ENCODE measurements at places on chromosomes 6 and 20.

GRCh38 chr20:48735112-48735511 lies 92.7 kb downstream of the PREX1 start:
- DNase-seq = no peak

DNA sequence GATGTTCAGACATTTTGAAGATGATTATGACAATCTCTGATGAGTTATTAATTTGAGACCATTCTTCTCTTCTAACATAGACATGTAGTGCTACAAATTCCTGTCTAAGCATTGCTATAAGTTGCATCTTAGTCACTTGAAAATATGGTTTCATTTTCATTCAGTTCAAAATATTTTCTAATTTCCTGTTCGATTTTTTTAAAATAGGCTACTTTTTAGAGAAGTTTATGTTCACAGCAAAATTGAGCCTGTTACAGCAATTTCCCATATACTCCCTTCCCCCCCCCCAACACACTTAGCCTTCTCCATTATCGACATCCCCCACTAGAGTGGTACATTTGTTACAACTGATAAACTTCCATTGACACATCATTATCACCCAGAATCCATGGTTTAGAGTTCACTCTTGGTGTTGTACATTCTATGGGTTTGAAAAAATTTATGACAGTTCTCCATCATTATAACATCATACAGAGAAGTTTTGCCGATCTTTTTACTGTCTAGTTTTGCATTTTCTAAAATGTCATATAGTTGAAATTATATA lies 31.2 kb downstream of the PLAGL1 start:
- DNase-seq = no peak

DNA sequence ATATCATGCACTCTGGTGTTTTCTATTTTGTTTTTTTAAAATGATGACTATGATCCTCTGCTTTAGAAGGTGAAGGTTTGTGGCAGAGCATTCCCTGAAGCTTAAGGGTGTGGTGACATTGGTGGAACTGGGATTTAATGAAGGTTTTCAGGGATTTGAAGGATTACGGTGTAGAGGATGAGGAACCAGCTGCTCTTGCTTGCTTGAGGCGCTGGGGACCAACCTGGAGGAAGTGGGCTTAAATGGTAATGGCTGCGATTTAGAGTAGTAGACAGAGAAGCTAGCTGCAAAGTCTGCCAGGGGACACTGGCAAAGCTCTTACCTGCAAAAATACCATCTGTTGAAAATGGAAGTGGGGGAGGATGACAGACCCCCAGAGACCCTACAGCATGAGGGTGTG lies 241.8 kb downstream of the CLIC5 start:
- DNase-seq = no peak

GRCh38 chr6:134674562-134674961 lies 275.3 kb downstream of the ALDH8A1 start:
- no peak for DNase-seq

DNA sequence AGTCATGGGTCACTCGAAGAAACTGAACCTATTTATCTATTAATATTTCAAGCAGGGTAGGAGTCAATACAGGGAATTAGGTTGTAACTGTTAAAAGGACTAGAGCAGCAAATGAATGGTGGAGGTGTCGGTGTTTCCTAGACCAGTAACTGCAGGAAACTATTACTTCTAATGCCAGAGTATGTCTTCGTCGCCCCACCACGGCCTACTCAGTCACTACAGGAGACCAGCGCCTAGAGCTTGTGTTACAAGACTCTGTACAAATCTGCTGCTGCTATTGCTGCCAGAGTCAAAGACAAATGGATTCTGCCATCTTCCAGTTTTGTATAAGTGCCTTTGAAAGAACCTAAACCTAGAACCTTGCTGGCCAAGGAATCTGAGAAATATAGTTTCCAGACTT lies 343.9 kb downstream of the SOX4 start:
- DNase-seq = no peak

DNA sequence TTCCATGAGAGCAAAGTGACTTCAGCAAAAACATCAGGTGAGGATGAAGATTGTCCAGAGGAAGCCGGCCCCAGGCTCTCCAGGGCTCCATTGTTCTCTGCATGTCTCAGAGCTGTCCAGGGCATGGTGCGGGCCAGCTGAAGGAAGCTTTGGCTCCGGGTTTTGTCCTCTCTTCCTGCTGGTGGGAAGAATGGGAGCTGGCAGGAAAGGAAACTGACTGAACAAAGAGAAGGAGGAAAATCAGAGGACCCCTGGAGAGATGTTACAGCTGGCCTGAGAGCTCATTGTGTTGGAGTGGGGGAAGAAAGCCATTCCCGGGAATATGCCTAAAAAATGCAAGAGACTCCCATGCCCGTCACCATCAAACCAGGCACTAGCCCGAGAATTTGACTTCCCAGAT lies 27.1 kb downstream of the PRND start:
- DNase-seq = no peak

DNA sequence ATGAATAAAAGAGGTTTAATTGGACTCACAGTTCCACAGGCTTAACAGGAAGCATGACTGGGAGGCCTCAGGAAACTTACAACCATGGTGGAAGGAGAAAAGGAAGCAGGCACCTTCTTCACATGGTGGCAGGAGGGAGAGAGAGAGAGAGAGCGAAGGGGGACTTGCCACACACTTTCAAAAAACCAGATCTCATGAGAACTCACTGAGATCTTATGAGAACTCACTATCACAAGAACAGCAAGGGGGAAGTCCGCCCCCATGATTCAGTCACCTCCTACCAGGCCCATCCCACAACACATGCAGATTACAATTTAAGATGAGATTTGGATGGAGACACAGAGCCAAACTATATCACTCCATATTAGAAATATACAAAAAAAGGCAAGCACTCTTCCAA lies 6.1 kb upstream of the SIRPD start:
- no peak for DNase-seq

GRCh38 chr6:97029552-97029951 lies 105.0 kb downstream of the KLHL32 start:
- no peak for DNase-seq

DNA sequence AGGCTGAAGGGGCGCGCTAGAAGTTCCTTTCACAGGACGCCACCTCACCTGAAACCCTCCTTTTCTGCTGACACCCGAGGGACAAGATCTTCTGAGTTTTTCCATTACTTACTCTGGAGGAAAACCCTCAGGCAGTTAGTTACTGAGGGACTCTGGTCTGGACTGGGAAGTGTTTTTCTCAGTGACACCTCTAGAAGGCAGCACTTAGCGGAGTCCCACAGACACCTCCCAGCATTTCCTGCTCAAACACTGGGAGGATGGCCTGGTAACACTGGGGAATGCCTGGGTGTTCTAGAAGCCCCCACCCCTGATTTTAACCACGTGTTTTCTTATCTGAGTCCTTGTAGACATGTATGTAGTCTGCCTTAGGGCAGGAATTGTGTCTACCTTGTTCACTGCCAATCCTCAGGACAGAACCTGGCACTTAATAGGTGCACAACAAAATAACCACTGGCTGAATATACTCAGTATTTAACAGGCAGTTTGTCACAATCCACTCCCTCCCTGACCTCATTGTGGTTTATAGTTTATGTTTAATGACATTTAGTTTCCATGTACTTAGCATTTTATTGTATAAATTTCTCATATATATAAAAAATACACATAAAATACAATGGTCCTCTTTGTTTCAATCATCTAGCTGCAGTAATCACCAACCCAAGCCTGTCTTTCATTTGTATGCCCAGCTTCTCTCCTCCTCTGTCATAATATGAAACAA lies 4.8 kb downstream of the GSTA3 start:
- no peak for DNase-seq
